ENCODE measurements at places on chromosomes 3 and 15. TPM values are rescaled to one million over a fixed set of nuclear protein-coding genes. Genes with fewer than 3 reads are reported as not detected.
A peak's percentile ranks its signal among the peaks of the same experiment; 100 is the strongest.

DNA sequence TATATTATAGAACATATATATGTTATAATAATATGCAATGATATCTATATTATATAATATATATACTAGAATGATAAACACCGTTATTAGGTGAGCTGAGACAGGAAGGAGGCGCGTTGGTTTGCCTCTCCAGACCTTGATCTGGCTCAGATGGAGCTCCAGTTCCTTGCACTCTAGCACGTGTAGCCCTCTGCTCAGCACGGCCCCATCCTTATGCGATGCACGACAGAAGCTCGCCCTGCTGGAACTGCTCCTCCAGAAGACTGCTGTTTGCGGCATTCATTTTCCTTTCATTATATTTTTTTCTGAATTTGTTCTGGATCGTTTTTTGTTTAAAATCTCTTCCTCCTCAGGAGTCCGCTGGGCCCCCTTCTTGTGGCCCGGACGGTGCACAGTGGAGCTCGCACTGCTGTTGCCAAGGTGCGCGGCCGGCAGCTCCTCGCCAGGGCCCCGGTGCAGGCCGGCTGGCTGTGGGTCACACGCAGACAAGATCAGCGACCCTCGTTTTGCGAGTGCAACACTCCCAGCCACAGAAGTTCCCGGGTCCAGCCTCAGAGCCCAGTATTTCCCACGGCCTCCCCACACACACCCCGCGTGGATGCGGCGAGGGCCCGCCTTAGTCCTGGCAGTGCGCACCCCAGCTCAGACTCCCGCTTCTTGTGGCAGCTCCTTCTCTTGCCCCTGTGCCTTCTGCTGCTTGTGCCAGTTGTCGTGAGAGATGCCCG is 112.2 kb downstream of the CHL1 start:
- no peak overlapping the region for H3K4me3 ChIP-seq
- H3K27me3 ChIP-seq: no peaks in the 10 kb centered on the region
- DNase-seq: no peak
- no peak overlapping the region for H3K27ac ChIP-seq

DNA sequence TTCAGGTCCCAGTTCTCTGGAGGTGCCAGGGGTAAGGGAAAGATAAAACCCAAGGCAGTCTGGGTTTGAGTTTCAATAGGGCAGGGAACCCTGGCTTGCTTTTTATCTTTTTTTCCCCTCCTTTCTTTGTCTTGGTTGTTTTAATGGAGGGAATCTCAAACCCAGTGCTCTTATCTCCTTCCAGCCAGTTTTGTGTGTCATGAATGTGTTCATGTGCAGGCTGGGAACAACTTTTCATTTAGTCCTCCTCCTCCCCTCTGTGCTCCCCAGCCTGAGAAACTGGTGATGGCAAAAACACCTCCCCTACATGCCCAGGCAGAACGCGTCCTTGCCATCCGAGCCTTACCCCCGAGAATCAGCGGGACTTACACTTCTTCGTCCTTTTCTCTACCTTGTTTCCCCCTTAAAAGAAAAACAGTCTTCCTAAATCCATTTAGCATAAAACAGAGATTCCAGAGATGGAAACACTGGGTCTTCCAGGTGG is 10.9 kb downstream of the SEMA3G start:
- DNase-seq: no peak
- H3K27me3 ChIP-seq: no peaks in the 10 kb centered on the region
- H3K4me1 ChIP-seq: peaks cover 17% of the 10 kb centered on the region
- no peak overlapping the region for H3K27ac ChIP-seq
- no peaks in the 10 kb centered on the region for H3K36me3 ChIP-seq

DNA sequence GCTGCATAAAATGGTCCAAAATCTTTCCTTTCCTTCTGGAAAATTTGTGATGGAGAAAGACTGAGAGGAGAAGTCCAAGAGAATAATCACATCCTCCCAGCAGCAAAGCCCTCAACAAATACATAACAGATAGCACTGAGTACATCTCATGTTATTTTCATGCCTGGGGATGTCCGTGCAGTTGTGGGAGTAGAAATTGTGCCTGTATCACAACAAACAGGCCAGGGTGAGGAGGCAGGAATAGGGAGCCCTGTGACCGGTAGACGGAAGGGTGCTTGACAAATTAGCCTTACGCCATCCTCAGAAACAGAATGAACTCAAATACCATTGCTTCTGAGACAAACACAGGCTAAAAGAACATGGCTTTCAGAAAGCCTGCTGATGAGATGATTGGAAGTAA is 333.2 kb upstream of the UMPS start:
- H3K36me3 ChIP-seq: no peaks in the 10 kb centered on the region
- H3K27me3 ChIP-seq: no peaks in the 10 kb centered on the region
- no peak overlapping the region for H3K4me3 ChIP-seq
- no peaks in the 10 kb centered on the region for H3K4me1 ChIP-seq

DNA sequence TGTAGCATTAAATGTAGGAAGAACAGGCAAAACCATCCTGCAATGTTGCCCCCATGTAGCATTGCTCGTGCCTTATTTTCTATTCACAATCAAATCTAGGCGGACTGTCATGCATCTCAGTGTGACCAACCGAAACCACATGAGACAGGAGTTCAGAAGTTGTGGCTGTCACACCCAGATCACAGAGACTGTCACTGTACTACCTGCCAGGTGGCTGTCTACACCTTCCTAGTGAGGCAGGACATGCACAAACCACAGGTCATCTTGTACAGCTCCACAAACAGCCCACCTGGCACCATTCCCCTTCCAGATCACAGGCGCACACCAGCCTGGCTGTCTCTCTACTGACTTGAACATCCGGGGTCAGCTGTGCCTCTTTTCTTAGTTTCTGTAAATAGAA is 392.8 kb downstream of the OCA2 start:
- no peak overlapping the region for H3K27ac ChIP-seq
- no peak for DNase-seq
- H3K4me1 ChIP-seq: no peaks in the 10 kb centered on the region
- H3K27me3 ChIP-seq: no peaks in the 10 kb centered on the region

DNA sequence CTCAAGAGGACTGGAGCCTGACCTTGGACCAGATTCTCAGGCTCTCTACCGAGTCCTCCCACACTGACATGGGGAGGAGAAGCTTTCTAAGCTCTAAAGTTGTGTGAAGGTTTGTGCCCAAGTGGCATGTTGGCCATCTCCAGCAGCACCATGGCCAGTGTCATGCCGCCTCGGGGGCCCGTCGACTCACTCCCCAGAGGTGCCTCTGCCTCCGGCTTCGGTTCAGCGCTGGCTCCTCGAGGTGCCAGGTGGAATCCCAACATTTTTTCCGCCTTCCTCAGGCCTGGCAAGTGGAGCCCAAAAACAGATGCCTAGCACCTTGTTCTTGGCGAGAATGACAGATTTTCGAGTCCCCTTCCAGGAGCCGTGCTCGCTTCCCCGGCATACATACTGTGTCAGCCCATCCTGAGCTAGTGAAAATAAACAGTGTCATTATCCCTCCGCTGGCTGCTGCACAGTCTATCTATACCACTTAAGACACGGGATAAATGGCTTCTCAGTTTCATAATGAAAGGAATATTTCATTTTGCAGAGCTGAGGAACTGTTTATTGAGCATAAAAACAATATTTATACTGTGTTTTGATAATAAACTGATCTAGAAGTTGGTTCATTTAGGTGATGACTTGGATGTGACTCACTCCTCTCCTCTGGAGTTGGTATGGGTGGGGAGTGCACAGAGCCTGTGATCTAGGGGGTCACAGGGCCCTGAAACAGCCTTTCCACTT is 328.5 kb upstream of the TLE3 start:
- H3K27me3 ChIP-seq: no peaks in the 10 kb centered on the region
- no peak overlapping the region for H3K27ac ChIP-seq
- no peaks in the 10 kb centered on the region for H3K36me3 ChIP-seq

- DNase-seq: no peak
- no peak overlapping the region for H3K4me3 ChIP-seq
- H3K36me3 ChIP-seq: no peaks in the 10 kb centered on the region
- H3K27me3 ChIP-seq: no peaks in the 10 kb centered on the region
- H3K27ac ChIP-seq: no peak overlapping the region
Observed at GRCh38 chr3:172097585-172097984, 58.2 kb downstream of the FNDC3B start.

DNA sequence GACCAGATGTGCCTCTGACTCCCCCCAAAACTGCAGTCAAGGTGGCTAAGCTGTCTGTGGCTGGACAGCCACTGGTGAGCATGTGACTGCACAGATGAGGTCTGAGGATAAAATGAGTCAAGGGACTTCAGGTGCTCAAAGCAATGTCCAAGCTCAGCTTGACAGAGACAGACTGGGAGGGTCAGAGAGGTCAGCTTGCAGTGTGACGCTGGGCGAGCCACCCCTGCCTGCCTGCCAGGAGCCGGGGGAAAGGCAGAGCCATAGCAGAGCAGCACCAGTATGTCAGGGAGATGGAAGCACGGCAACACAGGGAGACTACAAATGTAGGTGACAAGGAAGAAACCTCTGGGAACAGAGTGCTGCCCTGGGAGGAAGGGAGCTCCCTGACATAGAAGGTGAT is 399.4 kb downstream of the OCA2 start:
- no peaks in the 10 kb centered on the region for H3K36me3 ChIP-seq
- H3K4me3 ChIP-seq: no peak overlapping the region
- no peak overlapping the region for H3K27ac ChIP-seq

GRCh38 chr3:134485075-134485717 is 589 bp downstream of the ANAPC13 start:
- no peak for DNase-seq
- H3K27ac ChIP-seq: peak overlapping the region; percentile 88
- H3K36me3 ChIP-seq: peaks cover 21% of the 10 kb centered on the region
- no peaks in the 10 kb centered on the region for H3K27me3 ChIP-seq
- H3K4me3 ChIP-seq: peak overlapping the region; percentile 95
- H3K4me1 ChIP-seq: peaks cover 31% of the 10 kb centered on the region

GRCh38 chr15:70643106-70643782 is 120.1 kb downstream of the UACA start:
- no peaks in the 10 kb centered on the region for H3K4me1 ChIP-seq
- DNase-seq: no peak
- no peaks in the 10 kb centered on the region for H3K36me3 ChIP-seq
- no peak overlapping the region for H3K27ac ChIP-seq
- no peak overlapping the region for H3K4me3 ChIP-seq
- H3K27me3 ChIP-seq: no peaks in the 10 kb centered on the region

DNA sequence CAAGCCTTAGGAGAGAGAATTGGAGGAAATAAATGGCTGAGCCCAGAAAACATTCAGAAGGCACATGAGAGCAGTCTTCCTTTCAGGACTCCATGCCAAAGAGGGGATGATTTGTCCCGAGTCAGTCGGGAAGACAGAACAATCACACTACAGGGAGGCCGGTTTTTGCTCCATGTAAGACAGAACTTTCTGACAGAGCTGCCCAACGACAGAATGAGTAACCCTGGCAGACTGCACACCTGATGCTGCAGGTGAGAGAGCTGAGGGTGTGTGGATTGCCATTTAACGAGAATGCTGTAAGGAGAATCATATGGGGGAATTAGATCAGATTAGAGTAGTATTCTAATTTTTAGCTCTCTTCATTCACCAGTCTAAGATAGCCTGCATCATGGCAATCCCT is 533.0 kb downstream of the EPHB1 start:
- H3K36me3 ChIP-seq: no peaks in the 10 kb centered on the region
- no peak overlapping the region for H3K27ac ChIP-seq
- no peak for DNase-seq
- H3K4me1 ChIP-seq: no peaks in the 10 kb centered on the region
- H3K4me3 ChIP-seq: no peak overlapping the region

GRCh38 chr3:25856902-25857518 is 67.1 kb downstream of the OXSM start:
- H3K27me3 ChIP-seq: no peaks in the 10 kb centered on the region
- H3K36me3 ChIP-seq: no peaks in the 10 kb centered on the region
- DNase-seq: peak; percentile 43
- no peaks in the 10 kb centered on the region for H3K4me1 ChIP-seq
- no peak overlapping the region for H3K4me3 ChIP-seq

DNA sequence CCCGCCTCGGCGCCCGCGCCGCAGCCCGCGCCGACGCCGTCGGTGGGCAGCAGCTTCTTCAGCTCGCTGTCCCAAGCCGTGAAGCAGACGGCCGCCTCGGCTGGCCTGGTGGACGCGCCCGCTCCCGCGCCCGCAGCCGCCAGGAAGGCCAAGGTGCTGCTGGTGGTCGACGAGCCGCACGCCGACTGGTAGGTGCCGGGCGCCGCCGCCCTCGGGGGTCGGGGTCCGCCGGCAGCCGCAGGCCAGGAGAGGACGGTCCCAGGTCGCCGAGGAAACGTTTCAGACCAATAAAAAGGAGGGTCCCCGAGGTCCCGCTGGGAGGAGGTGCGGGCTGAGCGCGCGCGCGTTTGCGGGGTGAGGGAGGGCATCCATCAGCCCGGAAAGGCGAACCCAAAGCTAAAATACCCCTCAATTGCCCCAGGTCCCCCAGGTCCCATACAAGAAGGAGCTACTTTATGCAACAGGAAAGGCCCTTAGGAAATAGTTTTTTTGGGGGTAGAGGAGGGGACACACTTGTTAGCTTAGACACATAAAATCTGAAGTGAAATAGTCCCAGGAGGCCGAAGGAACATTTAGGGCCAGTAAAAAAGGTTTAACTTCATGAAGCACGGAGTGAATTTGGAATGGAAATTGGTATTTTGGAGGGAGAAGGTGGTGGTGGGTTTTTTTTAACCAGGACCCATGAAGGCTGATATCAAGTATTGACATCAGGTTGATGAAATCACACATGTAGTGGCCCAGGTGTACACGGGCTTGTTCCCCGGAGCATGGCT is 739 bp downstream of the SYN2 start:
- no peaks in the 10 kb centered on the region for H3K36me3 ChIP-seq
- DNase-seq: no peak
- no peak overlapping the region for H3K27ac ChIP-seq
- peaks cover 19% of the 10 kb centered on the region for H3K27me3 ChIP-seq
- no peak overlapping the region for H3K4me3 ChIP-seq
- no peaks in the 10 kb centered on the region for H3K4me1 ChIP-seq

Gene TAGLN3
- total RNA-seq: not detected

Gene PLOD2
- total RNA-seq: not detected

Gene CTSH
- total RNA-seq: 32.8 TPM

Gene CCR8
- total RNA-seq: 5.3 TPM

Gene PPP1R2
- 136 TPM for total RNA-seq

Gene BTLA
- 24.9 TPM for total RNA-seq
